Frontal cortex (tissue), 4 donors: ENCODE measurements at places on chromosomes 16 and 17.

DNA sequence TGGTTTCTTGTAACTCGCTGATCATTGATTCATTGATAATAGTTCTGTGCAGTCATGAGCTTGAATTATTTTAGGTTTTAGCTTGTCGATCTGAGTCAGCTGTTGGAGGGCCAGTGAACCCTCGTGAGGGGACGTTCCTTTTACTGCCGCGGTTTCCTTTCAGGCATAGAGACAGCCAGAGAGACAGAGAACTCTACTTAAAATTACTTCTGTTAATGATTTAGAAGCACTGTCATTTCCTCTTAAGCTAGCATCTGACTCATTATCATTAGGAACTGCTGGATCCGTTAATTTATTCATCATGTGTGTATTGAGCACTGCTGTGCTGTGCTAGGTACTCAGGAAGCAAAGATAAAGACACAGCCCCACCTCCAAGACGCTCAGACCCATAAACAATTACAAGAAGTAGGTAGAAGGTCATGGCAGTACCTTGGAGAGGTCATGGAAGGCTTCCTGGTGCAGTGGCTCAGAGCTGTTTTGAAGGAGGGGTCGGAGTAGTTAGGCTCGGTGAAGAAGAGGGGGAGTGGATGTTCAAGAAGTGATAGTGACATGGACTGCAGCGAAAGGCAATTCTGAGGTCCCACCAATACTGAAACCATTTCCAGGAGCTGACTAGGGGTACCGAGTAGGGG lies 3.3 kb downstream of the PGS1 start:
- no peak for DNase-seq

- no peak for DNase-seq
Measured at GRCh38 chr16:82011199-82011641, at the start of gene SDR42E1. TSS of gene SDR42E1 (minus strand) at chr16:82011470. CDS start at chr16:82000858, 10,612 bp downstream.

- DNase-seq, result no peak
Measured at GRCh38 chr17:43572368-43572980, 26.3 kb upstream of the ETV4 start.

DNA sequence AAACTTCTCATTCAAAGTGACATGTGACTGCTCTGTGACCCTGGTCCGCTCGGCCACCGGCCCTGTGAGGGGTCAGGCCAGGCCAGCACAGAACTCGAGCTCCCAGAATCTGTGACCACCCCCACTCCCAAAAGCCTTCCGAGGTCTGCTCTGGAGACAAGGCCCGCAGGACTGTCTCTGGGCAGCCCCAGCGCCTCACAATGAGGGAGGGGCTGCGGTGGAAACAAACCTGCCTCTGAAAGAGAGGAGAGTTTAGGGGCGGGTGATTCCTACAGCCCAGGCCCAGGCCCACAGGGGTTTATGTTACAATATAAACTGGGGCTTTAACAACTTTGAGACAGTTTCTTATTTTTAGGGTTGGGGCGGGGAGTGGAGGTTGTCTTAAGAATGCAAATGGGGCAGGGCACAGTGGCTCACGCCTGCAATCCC lies 19.9 kb downstream of the IGFBP4 start:
- DNase-seq, result no peak

GRCh38 chr16:88472069-88472468 lies 19.0 kb downstream of the ZFPM1 start:
- no peak for DNase-seq

GRCh38 chr16:24955975-24956731 lies 59.0 kb downstream of the ARHGAP17 start:
- no peak for DNase-seq

DNA sequence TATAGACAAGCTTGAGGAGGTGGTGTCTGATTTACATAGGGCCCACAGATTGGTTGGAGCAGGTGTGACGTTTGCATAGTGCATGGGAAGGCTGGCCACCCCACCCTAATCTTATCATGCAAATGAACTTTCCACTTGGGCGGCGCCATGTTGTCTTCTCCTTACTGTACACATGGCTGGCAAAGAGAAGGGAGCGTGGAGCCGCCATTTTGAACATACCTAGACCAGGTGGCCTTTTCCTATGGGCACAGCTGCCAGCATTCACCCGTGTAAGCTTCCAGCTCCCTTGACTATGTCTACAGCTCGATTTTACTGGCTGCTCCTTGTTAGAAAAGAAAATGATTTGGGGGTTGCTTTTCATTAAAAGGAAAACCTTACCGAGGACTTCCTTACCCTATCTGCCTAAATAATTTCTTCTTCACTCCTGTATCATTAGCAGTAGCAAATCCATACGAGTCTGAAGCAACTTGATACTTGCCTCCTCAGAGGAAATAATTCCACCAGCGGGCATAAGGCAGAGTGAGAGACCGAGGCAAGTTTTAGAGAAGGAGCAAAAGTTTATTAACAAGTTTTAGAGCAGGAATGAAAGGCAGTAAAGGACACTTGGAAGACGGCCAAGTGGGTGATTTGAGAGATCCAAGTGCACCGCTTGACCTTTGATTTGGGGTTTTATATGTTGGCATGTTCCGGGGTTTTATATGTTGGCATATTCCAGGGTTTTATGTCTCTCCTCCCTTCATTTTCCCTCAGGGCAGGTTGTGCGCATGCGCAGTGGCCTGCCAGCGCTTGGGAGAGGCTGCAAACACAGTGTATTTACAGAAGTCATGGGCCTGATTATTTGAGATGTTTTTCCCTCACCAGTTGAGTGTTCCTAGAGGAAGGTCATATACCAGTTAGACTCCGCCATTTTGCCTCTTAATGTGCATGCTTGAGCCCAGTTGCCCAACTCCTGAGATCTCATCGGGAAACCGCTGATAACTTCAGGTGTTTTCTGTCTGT lies 65.7 kb downstream of the MARF1 start:
- DNase-seq, result no peak

DNA sequence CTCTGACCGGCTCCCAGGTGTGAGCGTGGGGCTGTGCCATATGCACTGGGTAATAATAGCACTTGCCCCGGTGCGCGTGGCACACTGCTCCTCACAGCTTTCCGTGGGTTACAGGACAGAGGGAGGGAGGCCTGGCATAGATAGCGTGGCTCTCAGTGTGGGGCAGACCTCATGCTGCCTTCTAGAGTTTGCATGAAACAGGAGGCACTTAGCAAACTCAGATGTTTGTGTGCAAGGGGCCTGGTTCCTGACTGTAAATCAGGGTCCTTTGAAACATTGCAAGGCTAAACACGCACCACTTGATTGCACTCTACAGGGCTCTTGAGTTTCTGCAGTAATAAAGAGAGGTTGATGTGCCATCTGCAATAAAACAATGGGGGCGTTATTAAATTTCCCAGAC lies 101.7 kb downstream of the RPTOR start:
- DNase-seq, result no peak

DNA sequence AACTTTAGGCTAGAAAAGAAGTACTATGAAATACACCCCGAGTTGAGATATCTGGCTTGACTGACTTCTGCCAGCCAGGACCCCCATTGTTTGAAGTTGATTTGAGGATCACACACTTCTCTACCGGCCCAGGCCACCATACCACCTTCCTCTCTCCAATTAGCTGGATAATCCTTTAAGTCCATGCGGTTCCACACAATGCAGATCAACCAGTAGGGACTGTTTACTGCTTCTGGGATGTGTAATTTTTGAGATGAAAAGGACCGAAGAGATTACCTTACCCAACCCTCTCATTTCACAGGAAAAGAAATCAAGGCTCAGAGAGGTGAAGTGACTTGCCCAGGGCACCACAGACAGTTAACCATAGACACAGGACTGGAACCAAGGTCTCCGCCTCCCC lies 20.5 kb downstream of the ERN1 start:
- no peak for DNase-seq

DNA sequence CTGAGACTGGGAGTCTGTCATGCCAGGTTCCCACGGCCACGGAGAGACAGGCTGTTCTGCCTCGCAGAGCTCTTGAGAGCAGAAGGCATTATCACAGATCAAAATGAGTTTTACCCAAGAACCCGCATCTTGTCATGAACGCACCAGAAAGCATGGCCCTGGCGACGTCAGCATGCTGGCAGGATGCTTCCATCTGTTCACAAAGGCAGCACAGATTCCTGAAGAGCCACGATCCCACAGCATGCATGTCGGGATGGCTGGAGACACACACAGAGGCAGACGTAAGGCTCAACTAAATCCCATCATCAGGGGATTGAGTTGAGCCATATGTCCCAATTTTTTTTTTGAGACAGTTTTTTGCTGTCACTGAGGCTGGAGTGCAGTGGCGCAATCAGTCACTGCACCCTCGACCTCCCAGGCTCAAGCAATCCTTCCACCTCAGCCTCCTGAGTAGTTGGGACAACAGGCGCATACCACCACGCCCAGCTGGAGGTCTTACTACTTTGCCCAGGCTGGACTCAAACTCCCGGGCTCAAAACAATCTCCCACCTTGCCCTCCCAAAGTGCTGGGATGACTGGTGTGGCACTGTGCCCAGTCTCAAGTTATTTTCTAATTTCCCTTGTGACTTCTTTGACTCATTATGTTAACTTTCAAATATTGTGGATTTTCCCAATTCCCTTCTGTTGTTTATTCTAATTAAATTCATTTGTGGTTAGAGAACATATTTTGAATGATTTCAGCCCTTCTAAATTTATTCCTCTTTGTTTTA lies 11.1 kb downstream of the FANCA start:
- DNase-seq, result no peak

DNA sequence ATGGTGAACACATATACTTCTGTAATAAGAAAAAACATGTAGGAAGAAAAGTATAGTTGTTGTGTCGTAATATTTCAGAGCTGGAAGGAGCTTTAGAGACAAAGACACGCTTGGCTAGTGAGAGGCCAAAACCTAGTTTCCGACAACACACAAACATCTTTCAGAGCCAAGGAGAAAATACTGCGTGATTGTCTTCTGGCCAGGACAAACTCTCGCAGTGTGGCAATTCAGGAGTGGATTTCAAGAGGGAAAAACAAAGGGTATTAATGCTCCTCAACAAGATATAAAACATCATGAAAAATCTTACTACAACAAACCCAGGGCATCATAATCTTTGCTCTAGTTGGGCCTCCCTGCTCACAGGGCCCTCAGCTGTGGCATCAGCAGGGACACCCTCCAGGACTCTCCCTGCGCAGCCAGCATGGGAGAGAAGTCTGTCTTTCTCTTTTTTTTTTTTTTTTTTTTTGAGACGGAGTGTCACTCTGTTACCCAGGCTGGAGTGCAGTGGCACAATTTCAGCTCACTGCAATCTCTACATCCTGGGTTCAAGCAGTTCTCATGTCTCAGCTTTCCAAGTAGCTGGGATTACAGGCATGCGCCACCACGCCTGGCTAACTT lies 66.4 kb downstream of the CYB5B start:
- DNase-seq, result no peak

DNA sequence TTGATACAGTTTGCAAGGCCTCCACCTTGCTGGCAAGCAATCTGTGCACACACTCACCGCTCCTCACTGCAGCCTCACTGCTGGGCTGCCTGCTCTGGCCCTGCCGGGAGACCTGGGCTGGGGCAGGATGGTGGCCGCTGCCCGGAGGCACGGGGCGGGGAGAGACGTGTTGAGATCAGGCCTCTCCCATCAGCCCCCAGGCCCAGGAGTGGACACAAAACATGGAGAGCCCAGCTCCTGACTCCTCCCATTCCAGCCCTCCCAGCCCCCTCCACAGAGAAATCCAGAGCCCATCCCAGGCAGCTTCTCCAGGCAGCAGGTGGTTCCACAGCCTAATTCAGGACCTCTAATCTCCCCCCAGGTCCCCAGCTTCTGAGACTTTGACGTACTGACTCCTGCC lies 23.1 kb upstream of the RPL38 start:
- DNase-seq, result no peak

- no peak for DNase-seq
Measured at GRCh38 chr16:35391328-35391727, 1931.9 kb downstream of the TP53TG3F start.

GRCh38 chr17:80790021-80790765 lies 201.4 kb upstream of the CHMP6 start:
- DNase-seq, result no peak

GRCh38 chr16:89017543-89018281 lies 40.7 kb upstream of the CBFA2T3 start:
- no peak for DNase-seq

DNA sequence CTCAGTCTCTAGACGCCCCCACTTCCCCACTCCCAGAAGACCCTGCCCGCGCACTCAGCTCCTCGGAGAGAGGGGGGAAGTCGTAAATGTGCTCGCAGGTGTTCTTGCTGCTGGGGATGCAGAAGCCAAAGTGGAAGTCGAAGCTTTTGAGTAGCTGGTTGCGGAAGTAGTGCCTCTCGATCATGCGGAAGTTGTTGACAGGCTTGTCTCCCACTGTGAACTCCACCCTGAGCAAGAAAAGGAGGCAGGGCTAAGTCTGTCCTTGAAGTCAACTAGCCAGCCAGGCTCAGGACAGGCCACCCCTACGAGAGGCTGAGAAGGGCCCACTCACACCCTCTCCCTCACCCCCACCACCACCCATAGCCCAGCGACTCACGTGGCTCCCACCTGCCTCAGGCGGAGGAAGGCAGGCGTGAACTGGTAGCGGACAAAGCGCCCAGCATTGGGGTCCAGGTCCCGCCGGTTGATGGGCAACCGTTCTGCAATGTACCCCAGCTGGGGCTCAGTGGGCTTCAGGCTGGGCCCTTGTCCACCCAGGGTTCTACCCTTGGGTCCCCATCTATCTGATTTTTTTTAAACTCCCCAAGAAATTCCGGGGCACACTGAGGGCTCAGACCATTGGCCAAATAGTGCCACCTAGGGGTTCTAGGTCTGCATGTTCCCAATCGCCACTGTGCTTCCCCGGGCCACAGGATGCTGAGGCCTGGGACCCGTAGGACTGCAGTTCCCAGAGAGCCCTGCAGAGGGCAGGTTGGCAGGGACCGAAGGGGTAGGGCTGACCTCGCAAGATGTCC lies 4.6 kb downstream of the UNC119 start:
- DNase-seq, result peak; percentile 77

- DNase-seq, result no peak
Measured at GRCh38 chr17:27665549-27665948, 34.6 kb downstream of the LGALS9 start.

DNA sequence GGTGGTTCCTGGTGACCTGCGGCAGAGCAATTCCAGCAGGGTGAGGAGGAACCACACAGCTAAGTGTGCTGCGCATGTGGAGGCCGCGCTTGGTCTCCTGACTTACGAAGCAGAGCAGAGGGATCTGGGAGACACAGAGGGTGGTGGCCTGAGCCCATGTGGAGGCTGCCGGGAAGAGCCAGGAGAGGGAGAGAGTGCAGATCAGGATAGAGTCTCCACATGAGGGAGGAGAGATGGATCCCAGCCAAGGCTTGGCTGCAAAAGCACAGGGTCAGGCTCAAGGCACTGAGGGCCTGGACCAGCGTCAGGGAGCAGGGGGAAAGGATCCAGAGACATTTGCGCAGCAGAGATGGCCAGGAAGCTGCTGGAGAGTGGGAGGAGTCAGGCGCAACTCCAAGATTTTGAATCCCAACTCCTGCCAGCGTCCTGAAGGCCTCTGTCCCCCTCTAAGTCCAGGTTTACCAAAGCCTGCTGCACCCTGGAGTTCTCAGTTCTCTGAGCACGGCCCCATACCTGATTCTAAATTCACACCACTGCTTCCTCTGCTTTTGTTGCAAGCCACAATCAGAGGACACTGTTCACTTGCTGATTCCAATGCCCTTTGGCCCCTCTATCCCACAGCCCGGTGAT lies 11.3 kb upstream of the MLLT6 start:
- DNase-seq, result peak; percentile 39

- no peak for DNase-seq
Measured at GRCh38 chr16:22217890-22218730, 12.0 kb downstream of the EEF2K start.
